Gastroesophageal sphincter (tissue), 4 donors: ENCODE measurements at places on chromosomes 11 and 22.
A peak's percentile ranks its signal among the peaks of the same experiment; 100 is the strongest.

- no peak for ATAC-seq
Measured at GRCh38 chr11:69904161-69904973, 85.2 kb upstream of the FGF3 start.

DNA sequence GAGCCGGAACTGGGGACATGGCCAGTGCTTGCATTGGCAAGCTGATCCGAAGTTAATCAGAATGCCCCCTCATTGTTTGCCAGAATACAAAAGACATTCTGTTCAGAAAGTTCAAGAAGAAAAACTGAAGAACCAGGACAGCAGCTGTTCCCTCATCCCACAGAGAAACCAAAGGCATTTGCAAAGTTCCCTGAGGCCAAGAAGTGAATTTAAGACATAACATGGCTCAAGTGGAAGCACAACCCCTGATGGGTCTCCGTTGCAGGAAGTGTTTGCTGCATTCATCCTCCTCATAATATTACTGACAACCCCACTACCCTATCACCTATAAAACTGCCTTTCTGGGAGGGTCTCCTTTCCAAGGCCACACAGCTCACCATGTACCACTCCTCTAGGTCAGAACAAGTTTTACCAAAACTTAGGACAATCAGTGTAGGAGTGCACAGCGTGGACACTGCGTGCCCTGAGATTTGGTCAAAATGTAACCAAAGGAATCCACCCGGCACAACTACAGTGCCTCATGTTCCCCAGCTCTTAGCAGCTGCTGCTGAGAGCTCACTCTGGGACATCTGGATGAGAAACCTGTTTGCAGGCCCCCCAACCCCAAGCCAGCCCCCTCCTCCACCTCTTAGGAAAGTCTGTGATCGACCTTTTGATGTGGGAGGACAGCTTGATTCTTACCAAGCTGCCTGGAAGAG lies 101.6 kb upstream of the AKIP1 start:
- no peak for ATAC-seq

- no peak for ATAC-seq
Measured at GRCh38 chr11:111605681-111606080, 3.4 kb downstream of the SIK2 start.

GRCh38 chr22:16967453-16968217 lies 40.4 kb downstream of the GAB4 start:
- no peak for ATAC-seq

DNA sequence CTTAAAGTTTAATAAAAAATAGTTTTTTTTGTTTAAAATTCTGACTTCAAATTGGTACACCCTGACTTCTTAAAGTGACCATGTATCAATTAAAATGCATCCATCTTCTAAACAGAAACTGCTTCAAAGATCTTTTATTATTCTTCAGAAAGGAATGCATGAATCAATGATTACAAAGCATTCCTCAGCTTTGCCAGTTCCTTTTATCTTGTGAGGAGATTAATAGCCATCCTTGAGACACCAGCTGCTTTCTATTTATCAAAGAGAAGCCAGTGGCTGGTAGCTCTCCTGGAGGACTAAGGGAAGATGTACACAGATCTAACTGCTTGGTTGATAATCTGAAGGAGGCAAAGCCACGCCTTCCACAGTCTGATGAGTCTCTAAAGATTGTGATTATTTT lies 2222.5 kb downstream of the LRRC4C start:
- ATAC-seq: no peak

DNA sequence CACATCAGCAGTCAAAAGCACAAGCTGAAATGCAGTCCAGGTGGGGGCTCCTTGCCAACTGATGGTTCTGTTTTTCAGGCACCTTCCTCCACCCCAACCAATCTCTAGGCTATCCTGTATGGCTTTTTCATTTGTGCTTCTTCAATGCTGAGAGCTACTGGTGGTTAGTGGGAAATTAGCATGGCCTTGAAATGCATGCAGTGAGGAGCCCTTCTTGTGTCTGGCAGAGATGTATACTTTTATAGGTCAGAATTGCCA lies 167.4 kb downstream of the NAV2 start:
- ATAC-seq: no peak

GRCh38 chr11:3859373-3859881 lies 4.0 kb downstream of the STIM1 start:
- no peak for ATAC-seq

DNA sequence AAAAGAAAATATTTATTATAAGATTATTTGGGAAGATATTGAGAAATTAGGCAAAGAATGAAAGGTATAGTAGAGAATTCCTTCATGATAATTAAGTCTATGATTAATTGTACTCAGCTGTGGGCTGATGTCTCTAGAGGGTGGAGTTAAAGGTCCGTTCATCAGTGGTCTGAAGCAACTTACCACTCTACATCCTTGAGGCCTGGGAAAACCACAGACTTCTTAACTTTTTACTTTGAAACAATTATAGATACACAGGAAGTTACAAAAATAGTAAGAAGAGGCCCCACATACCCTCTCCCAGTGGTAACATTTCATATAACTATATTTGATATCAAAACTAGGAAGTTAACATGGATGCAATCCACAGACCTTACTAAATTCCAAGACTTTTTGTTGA lies 167.0 kb upstream of the NECTIN1 start:
- ATAC-seq: no peak

DNA sequence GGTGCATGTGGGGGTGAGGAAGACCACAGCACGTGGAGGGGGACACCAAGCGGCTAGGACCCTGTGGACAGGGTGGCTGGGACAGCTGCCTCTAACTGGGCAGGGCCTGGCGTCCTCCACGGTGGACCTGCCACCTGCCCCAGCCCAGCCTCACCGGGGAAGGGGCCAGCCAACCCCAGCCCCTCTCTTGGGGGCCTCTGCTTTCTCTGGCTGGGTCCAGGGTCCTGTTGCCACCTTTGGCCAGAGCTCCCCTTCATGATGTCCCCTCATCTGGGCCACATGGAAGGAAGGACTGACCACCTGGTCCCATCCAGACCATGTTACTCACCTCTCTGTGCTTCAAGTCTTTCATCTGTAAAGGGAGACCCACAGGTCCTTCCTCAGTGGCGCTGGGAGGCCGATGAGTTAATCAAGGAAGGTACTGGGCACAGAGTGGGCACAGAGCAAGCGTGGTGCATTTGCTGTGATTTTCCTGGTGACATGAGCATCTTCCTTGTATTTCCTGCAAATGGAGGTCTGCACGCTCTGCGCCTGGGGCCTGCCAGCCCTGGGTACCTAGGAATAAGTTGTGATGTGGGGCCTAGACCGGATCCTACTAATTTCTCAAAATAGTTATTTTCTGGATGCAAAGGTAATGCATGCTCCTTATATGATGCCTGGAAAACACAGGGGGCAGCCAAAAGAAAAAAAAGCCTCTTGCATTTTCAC lies 538.4 kb downstream of the TBC1D22A start:
- no peak for ATAC-seq

DNA sequence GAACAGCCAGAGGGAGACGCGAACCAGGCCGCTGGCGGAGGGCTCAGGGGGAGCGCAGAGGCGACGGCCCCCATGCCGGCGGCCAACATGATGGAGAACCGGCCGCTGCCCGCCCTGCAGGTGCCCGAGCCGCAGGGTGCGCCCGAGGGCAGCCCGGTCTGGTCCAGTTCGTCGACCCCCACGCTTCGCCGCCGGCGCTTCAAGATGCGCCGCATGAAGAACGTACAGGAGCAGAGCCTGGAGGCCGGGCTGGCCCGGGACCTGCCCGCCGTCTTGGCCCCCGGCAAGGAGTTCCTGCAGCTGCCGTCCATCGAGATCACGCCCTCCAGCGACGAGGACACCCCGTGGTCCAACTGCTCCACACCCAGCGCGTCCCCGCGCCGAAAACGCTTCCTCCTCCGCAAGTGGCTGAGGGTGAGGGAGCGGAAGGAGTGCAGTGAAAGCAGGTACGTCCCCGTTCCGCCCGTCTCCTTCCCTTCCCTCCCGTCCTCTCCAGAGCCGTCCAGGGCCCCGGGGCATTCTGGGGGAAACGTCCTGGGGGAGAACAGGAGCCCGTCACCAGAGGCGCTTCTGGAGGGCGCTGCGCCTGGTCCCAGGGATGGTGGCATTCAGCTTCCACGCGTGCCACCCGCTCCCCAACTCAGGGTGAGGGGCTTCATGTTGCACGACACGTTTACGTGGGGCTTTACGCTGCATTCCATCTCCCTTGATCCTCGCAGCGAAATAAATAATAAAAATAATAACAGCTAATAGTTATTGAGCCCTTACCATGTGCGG lies 840 bp downstream of the GRAMD1B start:
- ATAC-seq: peak; percentile 59

- ATAC-seq: no peak
Measured at GRCh38 chr11:111408789-111409727, 30.0 kb upstream of the POU2AF1 start.

DNA sequence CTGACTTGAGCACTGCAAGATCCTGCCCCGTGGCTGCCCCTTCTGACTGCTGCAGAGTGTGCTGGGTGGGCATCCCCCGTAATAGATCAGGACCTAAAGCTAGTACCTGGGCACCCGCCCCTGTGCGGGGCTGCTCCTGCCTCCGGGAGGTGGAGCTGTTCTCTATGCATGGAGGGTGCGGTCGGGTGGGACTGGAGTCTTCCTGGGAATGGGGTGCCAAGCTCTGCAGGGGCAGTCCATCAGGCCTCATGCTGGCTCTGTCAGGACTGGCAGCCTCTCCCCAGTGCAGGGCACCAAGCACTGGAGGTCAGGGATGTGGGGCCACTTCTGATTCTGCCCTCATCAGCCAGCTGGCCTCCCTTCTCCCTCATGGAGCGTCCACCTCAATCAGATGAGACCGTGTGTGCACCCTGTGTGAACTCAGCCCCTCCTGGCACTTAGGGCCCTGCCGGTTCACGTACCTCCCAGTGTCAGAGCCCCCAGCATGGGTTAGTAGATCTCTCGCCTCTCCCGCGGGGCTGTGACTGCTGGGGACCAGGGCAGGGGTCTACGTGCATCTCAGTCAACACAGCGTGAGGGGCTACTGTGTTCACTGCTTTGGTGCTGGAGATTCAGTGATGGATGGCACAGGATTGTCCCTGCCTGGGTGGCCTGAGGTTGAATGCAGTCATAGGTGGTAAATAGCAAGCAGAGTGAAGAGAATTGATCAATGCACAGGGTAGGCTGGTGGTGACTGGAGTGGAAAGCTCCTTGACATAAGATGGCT lies 30.8 kb downstream of the MPPED1 start:
- ATAC-seq: no peak

- no peak for ATAC-seq
Measured at GRCh38 chr22:22986008-22986407, 84.3 kb upstream of the GNAZ start.

- ATAC-seq: no peak
Measured at GRCh38 chr11:111423250-111423615, 44.2 kb upstream of the POU2AF1 start.

DNA sequence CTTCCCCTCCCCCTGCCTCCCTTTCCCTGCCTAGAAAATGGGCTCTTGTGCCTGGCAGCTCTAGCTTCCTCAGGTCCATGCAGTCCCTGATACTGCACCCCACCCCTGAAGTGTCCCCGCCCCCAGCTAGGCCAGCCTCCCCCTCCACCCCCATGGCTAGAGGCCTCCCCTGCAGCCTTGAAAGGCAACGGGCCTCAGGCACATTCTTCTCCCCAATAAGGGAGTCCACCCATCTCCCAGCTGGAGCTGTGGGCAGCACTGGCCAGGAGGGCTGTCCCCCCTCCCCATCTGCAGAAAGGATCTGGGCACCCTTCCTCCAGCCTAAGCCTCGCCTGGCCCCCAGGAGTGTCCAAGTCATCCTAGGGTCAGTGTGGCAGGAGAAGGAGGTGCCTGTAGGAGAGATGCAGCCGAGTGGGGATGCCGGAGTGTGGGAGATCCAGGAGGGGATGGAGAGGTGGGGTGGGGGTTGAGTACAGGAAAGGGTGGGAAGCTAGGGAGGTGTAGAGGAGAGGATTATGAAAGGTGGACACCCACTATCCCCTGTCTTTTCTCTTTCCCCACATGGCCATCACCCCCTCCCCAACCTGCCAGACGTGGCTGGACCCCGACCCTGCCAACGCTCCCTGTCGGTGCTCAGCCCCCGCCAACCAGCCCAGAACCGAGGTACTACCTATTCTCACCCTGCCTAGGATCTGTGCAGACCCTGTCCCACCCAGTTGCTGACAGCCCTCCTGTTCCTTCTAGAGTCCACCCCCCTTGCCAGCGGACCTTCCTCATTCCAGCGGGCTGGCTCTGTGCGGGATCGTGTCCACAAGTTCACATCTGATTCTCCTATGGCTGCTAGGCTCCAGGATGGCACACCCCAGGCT lies 9.3 kb downstream of the SMTN start:
- peak; percentile 77 for ATAC-seq

DNA sequence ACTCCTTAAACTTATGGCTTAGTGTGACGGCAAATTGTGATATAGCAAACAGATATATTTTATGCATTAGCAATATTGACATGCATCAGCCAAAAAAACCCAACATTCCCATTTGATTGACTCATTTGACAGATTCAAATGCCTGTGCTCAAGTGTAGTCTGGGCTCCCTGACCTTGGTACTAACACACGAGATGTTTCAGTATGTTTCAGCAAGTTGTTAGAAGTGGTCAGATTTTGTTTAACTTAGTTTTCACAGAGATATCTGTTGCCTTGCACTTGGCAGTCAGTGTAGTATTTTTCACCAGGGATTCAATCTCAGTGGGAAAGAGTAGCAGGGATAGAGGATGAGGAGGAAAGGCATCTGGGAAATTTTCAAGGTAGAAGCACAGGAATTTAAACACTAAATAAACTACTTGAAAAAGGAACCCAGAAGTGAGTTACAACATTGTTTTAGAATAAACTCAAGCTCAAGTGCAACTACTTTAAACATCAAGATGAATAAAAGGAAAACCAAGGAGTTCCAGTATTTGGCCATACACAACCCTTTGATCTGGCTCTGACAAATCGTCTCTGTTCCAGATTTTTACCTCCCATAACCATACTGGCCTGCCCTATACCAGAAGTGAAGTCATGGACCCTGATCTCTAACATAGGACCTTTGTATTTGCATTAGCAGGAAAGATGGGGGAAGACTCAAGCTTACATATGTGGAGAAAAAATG lies 56.5 kb upstream of the BLID start:
- ATAC-seq: no peak

DNA sequence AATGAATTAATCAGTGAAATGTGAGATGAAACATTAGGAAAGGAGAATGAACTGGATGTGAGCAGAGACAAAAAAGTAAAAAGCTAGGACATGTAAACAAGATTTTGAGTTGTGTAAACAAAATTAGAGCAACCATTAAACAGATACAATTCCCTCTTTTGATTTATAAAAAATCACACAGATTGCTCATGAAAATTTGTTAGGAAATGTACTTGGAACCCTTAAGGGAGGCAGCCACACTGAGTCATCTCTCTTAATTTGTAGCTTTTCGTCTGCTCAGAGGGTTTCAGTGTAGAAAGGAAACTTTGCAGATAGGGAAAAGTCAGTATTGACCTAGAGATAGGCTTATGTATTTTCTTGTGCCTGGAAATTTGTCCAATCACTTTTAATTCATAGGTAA lies 49.6 kb upstream of the ME3 start:
- no peak for ATAC-seq
